ENCODE measurements at places on chromosomes 5 and 9. TPM values are rescaled to one million over a fixed set of nuclear protein-coding genes. Genes with fewer than 3 reads are reported as not detected.

Gene GDF9
- 0.65 TPM for polyA plus RNA-seq

Gene LOX
- polyA plus RNA-seq: 15.0 TPM

Gene SLC34A1
- 0.04 TPM for polyA plus RNA-seq

Gene ADRA1B
- 0.29 TPM for polyA plus RNA-seq

DNA sequence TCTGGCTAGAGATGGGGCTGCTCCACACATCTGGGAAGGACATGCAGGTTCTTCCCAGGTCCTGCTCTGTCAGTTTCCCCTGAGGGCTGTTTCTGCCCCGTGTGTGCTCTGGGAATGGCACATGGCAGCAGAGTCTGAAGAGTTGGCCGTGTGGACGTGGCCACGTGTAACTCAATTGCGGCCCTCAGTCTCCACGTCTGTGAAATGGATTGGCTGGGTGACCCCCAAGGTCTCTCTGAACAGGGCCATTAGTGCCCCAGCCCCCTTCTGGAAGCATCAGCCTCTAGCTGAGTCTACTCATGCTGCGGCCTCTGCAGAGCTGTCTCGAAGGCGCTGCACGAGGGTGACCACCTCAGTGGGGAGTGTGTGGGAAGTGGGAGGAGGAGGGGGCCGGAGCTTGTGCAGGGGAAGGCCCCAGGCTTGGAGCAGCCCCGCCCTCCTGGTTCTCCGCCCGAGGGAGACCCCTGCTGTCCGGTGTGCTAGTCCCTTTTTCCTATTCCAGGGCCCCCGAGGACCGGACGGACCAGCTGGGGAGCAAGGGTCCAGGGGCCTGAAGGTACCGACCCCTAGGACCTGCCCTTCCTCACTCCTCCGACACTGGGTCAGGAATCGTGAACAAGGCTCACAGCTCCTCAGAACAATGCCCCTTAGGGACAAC is 58.9 kb upstream of the ORM1 start:
- no peak for DNase-seq

GRCh38 chr5:121350181-121350930 is 501.3 kb upstream of the FTMT start:
- DNase-seq: no peak

GRCh38 chr5:24804221-24804681 is 159.5 kb upstream of the CDH10 start:
- DNase-seq: no peak

GRCh38 chr5:178372142-178372571 is 139.6 kb upstream of the PHYKPL start:
- no peak for DNase-seq

- DNase-seq: no peak
Observed at GRCh38 chr9:84379740-84380139, 39.2 kb upstream of the SLC28A3 start.

- no peak for DNase-seq
Observed at GRCh38 chr5:19734776-19735175, 253.2 kb downstream of the CDH18 start.

- DNase-seq: no peak
Observed at GRCh38 chr9:104177003-104177611, 83.0 kb downstream of the SMC2 start.

DNA sequence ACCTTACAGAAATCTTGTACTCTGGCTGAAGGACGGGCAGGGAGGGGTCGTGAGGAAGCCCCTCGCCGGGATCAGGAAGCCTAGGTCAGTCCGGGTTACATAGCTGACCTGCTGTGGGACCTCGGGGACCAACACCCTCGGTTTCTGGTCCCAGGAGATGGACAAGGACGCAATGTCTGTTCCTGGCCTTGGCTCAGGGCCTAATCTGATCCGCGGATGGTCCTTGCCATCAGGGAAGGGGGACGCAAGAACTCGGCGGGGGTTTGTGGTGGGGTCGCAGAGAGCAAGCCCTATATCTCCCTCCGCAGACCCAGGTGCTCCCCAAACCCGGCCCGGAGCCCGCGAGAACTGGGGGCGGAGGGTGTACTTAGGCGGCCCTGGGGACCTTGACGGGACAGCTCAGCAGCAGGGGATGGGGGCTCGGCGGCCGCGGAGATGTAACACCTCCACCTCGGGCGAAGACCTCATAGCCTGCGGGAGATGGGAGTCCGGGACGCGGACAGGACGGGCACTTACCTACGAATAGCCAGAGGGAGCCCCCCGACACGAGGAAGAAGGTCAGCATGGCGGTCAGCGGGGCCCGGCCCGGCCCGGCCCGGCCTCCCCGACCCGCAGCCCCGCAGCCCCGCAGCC is 353 bp downstream of the ACSL6 start:
- no peak for DNase-seq

GRCh38 chr5:94761786-94762185 is 143.3 kb downstream of the SLF1 start:
- no peak for DNase-seq

GRCh38 chr5:73977146-73977545 is 351.1 kb downstream of the ARHGEF28 start:
- no peak for DNase-seq

GRCh38 chr5:94524841-94525697 is 93.3 kb downstream of the KIAA0825 start:
- no peak for DNase-seq

Data from urinary bladder (tissue), 4 donors.